ENCODE measurements at places on chromosomes 1 and 21.

DNA sequence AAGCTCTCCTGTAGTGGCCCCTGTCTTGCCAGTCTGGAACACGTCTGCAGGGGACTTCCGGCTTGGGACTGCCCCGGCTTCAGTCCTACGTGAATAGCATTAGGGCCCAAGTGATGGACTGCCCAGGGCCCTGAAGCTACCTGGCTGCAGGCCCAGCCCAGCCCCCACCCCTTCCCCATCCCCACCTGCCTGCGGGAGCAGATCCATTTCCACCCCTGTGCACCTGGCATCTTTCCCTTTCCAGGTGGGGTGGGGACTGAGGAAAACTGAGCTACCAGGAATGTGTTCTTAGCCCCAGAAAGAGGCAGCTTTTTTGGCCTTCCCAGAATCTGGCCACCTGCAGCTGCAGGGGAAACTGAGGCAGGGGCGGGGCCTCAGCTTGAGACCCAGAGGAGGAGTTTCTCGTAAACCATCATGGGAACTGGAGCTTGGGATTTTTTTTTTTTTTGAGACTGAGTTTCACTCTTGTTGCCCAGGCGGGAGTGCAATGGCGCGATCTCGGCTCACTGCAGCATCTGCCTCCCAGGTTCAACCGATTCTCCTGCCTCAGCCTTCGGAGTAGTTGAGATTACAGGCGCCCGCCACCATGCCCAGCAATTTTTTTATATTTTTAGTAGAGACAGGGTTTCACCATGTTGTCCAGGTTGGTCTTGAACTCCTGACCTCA is 3.2 kb downstream of the EDN2 start:
- DNase-seq: no peak

- DNase-seq: no peak
Observed at GRCh38 chr21:33374080-33374449, 29.1 kb upstream of the IFNGR2 start.

DNA sequence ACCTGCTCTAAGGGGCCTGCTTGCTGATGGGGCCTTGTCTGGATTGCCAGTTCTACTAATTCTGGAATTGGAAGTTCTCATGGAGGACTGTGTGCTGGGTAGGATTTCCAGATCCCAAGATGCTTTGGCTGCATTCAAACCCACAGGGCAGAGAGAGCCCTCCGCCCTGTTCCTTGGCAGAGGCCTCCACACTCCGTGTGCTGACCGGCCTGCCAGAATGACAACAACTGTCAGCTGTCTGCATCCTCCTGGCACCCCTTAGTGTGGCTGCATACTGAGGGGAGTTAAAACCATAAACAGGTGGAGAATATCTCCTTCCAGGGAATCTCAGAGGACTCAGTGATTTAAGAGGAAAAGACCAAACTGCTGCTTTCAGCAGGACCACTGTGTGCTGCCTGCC is 60.7 kb downstream of the ADARB1 start:
- DNase-seq: no peak

DNA sequence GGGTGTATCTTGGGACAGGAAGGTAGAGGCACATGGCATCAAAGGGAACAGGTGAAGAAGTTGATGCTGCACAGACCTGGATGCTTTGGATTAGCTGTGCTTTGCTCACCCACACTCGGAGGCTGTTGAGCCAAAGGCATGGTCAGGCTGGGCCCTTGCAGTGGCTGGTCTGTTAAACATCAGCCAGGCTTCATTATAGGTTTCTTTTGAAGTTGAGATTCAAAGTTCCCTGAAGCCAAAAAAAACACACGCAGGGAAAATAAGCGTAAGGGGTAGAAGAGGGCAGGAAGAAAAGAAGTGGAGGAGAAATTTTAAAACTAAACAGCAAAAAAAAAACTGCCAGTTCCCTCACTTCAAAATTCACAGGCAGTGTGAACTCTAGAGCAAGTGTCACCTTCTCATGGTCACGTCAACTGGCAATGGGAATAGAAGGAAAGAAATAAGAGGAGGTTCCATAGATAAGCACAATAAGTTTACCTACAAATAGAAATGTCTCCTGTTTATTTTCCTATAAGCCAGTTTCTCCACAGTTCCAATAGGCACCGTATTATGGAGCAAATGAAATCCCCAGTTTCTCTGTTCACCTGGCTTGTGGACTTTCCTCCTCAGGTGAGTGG is 139.5 kb downstream of the PAPPA2 start:
- no peak for DNase-seq

GRCh38 chr1:164918140-164918539 is 359.2 kb downstream of the PBX1 start:
- no peak for DNase-seq

DNA sequence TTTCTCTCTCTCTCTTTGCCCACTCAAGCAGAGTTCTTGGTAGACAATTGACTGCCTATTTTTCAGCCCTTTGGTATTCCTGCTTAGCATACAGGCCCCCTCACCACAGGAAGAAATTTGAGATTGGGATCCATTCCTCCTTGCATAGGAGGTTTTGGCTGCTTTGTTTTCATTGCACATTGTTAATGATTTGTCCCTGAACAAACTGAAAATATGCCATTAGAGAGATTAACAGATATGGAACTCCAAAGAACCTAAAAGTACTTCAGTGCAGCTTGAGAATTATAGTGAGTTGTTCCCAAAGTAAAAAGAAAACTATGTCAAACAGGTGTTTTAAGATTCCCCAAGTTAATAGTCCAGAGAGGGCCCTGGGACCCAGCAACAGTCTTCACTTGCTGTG is 200.0 kb downstream of the TTLL7 start:
- no peak for DNase-seq

DNA sequence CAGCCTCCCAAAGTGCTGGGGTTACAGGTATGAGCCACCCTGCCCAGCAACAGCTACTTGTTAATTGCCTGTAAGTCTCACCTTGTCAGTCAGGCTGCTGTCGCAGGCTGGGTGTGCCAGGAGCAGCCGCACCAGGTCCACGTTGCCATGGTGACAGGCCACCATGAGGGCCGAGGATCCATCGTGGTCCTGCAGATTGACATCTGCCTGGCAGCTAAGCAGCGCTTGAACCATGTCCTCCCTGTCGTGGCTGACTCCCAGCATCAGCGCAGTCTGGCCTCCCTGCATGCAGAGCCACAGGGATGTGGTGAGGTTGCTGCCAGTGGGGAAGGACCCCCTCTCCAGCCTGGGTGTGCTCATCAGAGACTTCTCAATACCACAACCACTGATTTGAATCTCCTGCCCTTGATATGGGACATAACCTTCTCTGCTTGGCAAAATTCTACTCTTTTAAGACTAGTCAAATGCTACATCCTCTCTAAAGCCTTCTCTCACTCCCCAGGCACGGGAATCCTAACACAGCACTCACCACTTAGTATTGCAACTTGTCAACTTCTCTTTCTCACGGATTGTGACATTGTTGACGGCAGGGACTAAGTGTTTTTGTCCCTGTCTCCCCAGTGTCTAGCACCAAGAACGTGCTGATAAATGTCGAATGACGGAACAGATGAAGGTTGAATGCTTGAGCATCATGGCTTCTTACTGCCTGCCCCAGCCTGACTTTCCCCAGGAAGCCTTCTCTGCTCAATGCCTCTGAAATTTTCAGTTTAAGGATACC is 52.9 kb downstream of the L1TD1 start:
- no peak for DNase-seq

- DNase-seq: no peak
Observed at GRCh38 chr1:38567401-38567800, 292.2 kb downstream of the RRAGC start.

GRCh38 chr1:232474826-232475225 is 155.1 kb downstream of the SIPA1L2 start:
- DNase-seq: no peak

- no peak for DNase-seq
Observed at GRCh38 chr21:21262048-21262447, 263.8 kb downstream of the NCAM2 start.

- no peak for DNase-seq
Observed at GRCh38 chr21:14303731-14304488, 79.0 kb downstream of the HSPA13 start.

DNA sequence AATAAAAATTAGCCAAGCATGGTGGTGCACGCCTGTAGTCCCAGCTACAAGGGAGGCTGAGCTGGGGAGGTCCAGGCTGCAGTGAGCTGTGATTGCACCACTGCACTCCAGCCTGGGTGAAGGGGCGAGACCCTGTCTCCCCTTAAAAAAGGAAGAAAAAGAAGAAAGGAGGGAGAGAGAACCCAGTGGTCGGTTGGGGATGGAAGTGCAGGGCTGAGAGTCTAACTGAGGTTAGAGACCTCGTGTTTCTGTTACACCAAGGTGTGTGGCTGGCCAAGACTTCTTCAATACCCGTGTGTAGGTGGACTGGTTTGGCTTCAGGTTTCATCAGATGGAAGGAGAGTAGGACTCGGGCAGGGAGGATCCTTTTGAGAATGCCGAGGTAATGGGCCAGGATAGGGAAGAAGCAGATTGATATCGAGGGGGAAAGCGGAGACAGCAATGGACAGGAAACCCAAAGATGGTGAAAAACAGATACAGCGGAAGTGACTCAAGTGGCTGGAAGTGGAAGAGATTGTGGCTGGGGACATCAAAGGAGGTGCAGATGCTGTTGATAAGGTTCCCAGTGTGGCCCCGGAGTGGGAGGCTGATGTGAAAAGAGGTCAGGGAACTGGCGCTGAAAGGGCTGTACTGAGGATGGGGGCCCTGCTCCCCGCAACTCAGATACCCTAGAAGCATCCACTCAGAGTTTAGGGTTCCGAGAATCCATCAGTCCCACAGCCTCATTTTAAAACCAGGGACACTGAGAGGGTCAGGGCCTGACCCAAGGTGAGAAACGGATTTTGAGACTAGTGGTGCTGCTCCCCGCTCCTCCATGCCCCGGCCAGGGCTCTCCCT is 681 bp upstream of the UBXN10 start:
- DNase-seq: peak; percentile 80

GRCh38 chr1:7042322-7043190 is 257.3 kb downstream of the CAMTA1 start:
- no peak for DNase-seq

Data from activated CD4-positive, alpha-beta T cell treated with anti-CD3 and anti-CD28 coated beads for 48 hours (primary cell).